ENCODE measurements at places on chromosomes 1 and 21.

GRCh38 chr1:62037274-62037673, 157.4 kb upstream of the L1TD1 start:
- no peak for DNase-seq

DNA sequence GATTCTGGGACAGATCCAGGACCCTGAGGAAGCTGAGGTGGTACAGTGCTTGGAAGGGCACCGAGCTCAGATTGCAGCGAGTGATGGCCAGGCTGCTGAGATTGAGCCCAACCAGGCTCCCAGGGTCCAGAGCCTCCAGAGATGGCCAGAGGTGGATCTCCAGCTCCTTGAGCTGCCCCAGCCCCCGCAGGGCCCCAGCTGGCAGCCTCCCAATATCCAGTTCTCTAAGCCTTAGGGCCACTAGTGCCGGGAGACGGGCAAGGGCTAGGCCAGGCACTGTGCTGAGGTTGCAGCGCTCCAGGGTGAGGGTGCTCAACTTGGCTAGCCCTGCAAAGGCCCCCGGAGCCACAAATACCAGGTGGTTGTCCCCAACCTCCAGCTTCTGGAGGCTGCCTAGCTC, 3.4 kb downstream of the LINGO4 start:
- no peak for DNase-seq

- no peak for DNase-seq
Measured at GRCh38 chr1:197951089-197951488, 33.9 kb downstream of the LHX9 start.

DNA sequence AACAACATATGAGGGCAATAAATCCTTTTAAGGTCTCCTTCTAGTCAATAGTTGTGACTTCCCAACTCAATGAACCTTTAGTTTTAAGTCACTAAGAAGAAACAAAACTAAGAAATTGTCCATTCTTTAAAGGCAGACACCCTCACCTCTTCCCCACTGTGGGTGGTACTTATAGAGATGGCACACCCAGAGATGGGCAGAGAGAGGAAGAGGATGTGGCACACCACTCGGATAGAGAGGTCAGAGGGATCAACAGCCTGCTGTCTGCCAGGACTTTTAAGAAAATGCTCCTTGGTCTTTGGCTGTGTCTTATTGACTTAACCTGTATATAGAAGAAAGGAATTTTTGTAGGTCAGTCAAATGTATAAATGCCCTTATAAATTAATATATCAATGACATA, 45.1 kb downstream of the FASLG start:
- no peak for DNase-seq

DNA sequence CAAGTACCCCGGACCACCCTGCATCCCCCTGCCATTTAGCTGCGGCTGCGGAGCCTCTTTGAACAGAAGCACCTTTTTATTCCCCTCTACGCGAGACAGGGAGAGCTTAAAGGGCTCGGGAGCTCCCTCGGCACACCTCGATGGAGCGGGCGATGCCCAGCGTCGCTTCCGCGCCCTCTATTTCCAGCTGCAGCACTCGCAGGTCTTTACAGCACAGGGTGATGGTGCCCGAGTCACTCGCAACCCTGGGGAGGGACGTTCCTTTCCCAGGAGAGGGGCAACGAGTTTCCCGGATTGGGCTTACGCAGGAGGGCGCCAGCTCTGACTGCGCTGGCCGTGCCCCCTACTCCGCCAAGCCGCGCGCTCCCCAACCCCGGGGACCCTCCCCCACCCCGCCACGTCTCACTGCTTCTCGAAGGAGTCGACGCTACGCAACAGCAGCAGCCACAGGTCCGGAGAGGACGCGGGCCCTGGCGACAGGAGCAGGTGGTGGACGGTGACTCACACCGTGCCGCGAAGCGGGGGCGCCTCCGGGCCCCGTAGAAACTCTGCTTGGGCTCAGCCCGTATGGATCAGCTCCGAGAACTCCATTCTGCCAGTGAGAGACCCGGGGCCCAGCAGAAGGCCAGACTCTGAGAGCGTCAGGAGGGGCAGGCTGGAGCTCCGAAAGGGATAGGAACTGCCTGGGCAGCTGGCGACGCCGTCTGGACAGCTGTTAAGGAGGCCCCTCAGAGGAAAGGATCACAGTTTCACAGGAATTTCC, 5.8 kb upstream of the FAM167B start:
- peak; percentile 67 for DNase-seq

DNA sequence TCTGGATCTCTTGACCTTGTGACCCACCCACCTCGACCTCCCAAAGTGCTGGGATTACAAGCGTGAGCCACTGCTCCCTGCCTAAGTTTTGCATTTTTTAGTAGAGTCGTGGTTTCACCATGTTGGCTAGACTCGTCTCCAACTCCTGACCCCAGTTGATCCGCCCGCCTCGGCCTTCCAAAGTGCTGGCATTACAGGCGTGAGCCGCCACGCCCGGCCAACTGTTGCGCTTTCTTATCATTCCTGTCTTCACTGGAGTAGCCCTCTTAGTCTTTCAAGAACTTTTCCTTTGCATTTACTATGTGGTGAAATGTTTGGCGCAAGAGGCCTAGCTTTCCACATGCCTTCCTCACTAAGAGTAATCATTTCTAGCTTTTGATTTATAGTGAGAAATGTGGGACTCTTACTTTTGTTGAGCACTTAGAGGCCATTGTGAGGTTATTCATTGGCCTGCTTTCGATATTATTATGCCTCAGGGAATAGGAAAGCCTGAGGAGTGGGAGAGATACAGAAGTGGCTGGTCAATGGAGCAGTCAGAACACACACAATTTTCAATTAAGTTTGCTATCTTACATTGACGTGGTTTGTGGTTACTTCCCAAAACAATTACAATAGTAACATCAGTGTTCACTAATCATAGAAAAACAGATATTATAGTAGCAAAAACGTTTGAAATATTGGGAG, 111.0 kb downstream of the ZMYM4 start:
- no peak for DNase-seq

DNA sequence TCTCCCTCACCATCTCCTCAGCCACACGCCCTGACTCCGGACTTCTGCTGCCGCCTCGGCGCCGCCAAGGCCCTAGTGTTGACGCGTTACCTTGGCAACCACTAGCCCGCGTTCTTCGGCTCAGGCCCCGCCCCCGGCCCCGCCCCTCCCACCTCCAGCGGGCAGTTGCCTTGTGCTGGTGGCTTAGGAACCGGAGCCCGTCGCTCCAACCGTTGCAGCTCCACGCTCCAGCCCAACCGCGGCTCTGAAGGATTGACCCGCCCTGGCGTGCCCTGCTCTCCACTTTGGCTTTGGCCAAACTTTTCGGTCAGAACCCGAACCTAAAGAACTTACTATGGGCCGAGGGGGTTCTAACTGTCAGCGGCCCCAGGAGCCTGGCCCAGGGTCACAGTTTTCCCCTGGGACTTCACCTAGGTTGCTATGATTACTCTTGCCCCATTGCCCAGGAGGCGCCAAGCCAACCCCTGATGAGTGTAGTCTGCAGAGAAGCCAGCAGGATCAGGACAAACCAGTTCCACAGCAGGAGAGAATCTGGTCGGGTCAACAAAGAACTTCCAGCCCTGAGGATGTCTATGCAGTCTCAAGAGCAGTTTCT, at the start of gene CFAP45:
Gene CFAP45 (minus strand): TSS at position 80 of the 595 bp plus-strand sequence. CDS start 67 bp downstream, at position 13.
- DNase-seq, result no peak

DNA sequence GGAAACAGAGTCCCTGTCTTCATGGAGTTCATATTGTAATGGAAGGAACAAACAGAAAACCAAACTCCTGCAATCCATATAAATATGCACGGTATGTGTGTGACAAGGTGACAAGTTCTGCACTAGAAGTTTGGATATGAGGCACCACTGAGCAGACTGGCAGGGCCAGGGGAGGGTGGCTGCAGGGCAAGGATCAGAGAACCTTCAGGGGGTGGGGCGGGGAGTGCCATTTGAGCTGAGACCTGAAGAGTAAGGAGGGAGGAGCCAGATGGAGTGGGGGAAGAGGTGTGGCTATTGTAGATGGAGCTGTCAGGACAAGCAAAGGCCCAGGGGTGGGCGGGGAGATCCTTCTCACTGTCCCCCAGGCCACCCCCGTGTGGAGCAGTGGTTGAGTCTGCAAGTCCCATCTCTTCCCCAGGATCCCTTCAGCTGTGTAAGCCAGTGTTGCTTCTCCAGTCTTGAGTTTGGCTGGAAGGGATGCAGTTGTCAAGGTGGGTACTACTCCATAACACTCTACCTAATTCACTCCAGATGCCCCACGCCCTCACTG, 76.4 kb downstream of the ATP5PO start:
- DNase-seq, result no peak
